ENCODE measurements at places on chromosomes 4 and X.

- no peak for DNase-seq
Observed at GRCh38 chr4:13538427-13538973, 5.8 kb downstream of the NKX3-2 start.

- no peak for DNase-seq
Observed at GRCh38 chr4:189804894-189805293, 135.8 kb upstream of the FRG1 start.

- no peak for DNase-seq
Observed at GRCh38 chr4:152202415-152202814, 333.5 kb downstream of the FBXW7 start.

DNA sequence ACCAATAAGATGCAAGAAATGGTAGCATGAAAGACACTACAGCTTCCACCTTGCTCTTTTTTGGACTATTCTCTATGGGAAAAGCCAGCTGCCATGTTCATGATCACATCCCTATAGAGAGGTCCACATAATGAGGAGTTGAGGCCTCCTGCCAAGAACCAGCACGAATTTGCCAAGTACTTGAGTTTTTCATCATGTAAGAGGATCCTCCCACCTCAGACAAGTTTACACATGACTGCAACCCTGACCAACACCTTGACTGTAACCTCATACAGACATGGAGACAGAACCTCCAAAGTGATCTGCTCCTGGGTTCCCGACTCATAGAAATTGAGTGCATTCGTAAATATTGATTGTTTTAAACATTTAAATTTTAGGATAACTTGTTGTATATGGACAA, 135.2 kb upstream of the TSPAN5 start:
- DNase-seq, result no peak

- DNase-seq, result no peak
Observed at GRCh38 chrX:25941559-25942250, 196.4 kb upstream of the MAGEB18 start.
